ENCODE measurements at places on chromosomes 16 and 17.
A peak's percentile ranks its signal among the peaks of the same experiment; 100 is the strongest.

GRCh38 chr17:15896277-15896676, 48.7 kb upstream of the ADORA2B start:
- DNase-seq: no peak
- no peaks in the 10 kb centered on the region for H3K36me3 ChIP-seq
- no peak overlapping the region for H3K4me3 ChIP-seq
- peaks cover 11% of the 10 kb centered on the region for H3K27me3 ChIP-seq
- peaks cover 8% of the 10 kb centered on the region for H3K4me1 ChIP-seq

DNA sequence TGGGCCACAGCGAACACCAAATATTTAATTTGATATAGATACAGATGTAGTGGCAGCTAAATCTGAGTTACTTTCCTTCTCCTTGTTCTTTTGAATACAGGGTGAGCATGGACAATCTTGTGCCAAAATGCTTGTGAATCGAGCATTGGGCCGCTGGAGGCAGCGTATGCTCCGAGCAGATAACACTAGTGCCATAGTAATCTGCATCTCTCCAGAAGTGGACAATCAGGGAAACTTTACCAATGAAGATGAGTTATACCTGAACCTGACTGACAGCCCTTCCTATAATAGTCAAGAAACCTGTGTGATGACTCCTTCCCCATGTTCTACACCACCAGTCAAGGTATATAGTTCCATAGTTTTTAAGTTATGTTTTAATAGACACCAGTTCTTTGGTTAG, 21.2 kb upstream of the BCAS3 start:
- H3K4me3 ChIP-seq: no peak overlapping the region
- H3K36me3 ChIP-seq: peaks cover 14% of the 10 kb centered on the region
- peaks cover 13% of the 10 kb centered on the region for H3K4me1 ChIP-seq
- H3K27ac ChIP-seq: no peak overlapping the region
- no peak for DNase-seq
- no peaks in the 10 kb centered on the region for H3K27me3 ChIP-seq

DNA sequence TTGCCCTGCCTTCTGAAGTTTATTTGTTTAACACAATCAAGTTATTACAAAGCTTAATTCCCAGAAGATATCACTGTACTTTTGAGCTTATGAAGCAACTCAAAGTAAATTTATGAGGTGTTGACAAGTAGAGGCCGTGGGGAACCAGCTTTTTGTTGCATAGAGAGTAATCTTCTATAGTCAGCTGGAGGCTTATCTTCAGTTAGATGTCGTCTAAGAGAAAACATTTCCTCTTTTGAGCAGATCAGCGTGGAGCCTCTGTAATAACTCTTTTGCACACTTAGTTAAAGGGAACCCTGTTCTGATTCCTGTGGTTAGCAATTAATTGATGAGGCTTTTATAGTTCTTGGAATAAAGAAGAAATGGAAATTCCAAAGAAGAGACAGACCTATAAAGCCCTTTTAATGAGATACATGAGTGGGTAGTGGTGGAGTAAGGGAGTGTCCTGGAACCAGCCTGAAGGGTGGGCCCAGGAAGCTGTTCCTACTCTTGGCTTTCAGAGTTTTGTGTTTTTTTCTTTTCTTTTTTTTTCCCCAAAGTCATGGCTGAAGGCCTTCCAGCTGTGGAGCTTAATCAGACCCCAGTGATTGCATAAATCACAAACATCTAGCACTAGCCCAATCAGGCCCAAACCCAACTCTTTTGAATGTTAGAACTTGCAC, 28.9 kb upstream of the MAP3K14 start:
- DNase-seq: no peak
- H3K27me3 ChIP-seq: peaks cover 3% of the 10 kb centered on the region
- no peaks in the 10 kb centered on the region for H3K36me3 ChIP-seq
- no peaks in the 10 kb centered on the region for H3K4me1 ChIP-seq
- no peak overlapping the region for H3K4me3 ChIP-seq

GRCh38 chr16:57753448-57754353, 18.1 kb downstream of the KATNB1 start:
- H3K27ac ChIP-seq: no peak overlapping the region
- peaks cover 10% of the 10 kb centered on the region for H3K36me3 ChIP-seq
- H3K27me3 ChIP-seq: no peaks in the 10 kb centered on the region
- no peaks in the 10 kb centered on the region for H3K4me1 ChIP-seq
- DNase-seq: no peak
- no peak overlapping the region for H3K4me3 ChIP-seq

DNA sequence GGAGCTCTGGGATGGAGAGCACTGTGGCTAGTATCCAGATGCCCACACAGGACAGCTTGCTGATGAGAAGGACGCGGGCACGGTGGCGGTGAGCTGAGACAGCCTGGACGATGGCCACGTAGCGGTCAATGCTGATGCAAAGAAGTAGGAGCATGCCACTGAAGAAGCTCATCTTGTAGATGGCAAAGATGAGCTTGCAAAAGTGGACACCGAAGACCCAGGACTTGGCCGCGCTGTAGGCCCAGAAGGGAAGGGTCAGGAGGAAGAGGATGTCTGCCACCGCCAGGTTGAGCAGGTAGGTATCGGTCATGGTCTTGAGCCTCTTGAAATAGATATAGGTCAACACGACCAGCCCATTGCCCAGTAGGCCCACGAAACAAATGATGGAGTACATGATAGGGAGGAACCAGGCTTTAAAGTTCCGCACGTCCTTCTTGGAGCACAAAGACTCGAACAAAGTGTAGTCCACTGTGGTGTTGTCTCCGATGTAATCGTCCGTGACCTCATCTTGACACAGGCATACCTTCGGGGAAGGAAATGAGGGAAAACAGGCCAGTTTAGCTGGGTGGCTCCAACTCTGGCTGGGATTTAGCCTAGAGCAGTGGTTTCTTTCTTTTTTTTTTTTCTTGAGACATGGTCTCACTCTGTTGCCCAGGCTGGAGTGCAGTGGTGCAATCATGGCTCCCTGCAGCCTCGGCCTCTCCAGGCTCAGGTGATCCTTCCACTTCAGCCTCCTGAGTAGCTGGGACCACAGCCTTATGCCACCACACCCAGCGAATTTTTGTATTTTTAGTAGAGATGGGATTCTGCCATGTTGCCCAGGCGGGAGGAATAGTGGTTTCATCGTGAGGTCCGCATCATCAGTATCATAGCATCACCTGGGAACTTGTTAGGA, 9.7 kb downstream of the CCR7 start:
- peak overlapping the region; percentile 70 for H3K27ac ChIP-seq
- DNase-seq: peak; percentile 11
- H3K4me1 ChIP-seq: peaks cover 52% of the 10 kb centered on the region

DNA sequence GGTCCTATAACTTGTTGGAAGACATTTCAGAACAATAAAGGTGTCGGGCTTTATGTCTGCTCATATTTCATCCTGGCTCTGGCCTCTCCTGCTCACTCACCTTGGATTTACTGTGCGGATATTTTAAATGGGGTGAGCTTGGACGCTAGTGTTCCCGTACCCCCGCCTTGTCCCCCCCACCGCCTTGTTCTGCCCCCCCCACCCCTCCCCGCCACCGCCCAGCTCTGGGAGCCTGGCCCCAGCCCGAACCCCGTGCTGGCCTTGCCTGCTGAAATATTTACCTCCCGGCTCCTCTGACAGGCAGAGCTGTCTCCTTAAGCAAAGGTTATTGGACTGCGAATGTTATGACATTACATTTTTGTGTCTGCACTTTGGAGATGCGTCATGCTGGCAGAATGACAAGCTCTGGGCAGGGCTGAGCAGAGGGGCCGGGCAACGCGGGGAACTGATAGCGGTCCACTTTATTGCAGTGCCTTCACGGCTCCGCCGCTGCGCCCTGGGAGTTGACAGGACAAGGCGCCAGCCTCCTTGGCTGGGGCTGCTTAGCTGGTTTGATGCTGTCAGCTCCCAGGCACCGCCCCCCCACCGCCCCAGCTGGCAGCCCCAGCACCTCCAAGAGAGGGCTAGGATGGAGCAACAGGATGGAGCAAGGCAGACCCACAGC, 222.5 kb upstream of the GSE1 start:
- no peak overlapping the region for H3K4me3 ChIP-seq
- peaks cover 3% of the 10 kb centered on the region for H3K36me3 ChIP-seq
- H3K4me1 ChIP-seq: peaks cover 3% of the 10 kb centered on the region
- DNase-seq: no peak
- H3K27me3 ChIP-seq: peaks cover 20% of the 10 kb centered on the region

DNA sequence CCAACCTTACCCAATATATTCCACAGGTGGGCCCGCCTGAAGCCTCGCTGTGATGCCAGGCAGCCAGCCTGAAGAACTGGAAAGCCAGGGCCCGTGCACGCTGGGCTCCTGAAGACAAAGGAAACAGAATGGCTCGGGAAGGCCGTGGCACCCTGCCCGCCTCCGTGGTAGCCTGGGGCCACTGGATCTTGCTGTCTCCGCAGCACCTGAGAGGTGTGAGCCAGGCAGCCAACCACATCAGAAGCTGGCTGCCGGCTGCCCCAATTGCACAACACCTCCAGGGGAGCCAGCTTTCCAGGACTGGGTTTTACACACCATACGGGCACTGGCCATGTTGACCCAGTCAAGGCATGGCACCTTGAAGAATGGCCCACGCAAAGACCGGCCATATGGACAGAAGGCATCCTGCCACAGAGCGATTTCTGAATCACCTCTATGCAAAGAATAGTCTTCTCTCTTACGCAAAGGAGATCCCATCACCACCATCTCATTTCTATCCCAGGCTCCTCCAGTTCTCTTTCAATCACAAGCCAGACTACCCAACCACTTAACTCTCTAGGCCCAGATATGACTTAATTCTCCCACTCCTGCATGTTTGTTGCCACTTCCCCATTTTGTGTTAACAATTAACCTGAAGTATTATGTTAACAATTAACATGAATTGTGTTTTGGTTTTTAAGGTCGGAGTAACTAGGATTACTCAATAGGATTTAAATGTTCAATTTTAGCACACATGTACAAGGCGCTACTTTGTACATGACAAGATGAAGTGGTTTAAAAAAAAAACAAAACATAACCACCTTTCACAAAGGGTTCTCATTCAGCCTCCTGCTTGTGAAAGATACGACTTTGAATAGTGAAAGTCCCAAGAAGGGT, 32.1 kb downstream of the ZFHX3 start:
- no peaks in the 10 kb centered on the region for H3K27me3 ChIP-seq
- no peak for DNase-seq
- peaks cover 5% of the 10 kb centered on the region for H3K4me1 ChIP-seq
- H3K27ac ChIP-seq: no peak overlapping the region

- peak overlapping the region; percentile 97 for H3K27ac ChIP-seq
- DNase-seq: peak; percentile 58
- peaks cover 5% of the 10 kb centered on the region for H3K36me3 ChIP-seq
- H3K4me3 ChIP-seq: peak overlapping the region; percentile 98
- H3K27me3 ChIP-seq: no peaks in the 10 kb centered on the region
- H3K4me1 ChIP-seq: peaks cover 29% of the 10 kb centered on the region
Observed at GRCh38 chr16:89764711-89765201, 43.4 kb downstream of the ZNF276 start.

DNA sequence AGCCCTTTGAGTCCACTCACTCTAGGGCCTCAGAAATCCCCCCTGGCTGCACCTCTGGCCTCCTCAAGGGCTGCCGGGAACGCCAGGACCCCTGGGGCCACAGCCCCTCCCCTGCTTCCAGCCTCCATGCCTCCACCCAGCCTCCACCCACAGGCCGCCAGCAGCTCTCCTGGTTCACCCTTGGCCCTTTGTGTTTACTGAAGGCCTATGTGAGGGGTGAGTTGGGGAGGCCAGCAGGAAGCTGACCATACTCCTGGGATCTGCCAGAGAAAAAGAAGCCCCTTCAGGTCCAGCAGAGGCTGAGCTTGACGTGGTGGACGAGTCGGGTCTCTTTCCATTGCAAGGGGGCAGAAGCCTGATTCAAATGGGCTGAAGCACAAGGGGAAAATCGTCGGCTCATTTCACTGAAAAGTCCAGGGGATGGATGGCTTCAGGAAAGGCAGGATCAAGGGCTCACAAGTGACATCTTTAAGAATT, 18.3 kb upstream of the ATP2A3 start:
- no peak for DNase-seq
- H3K27ac ChIP-seq: no peak overlapping the region
- peaks cover 11% of the 10 kb centered on the region for H3K4me1 ChIP-seq
- H3K36me3 ChIP-seq: no peaks in the 10 kb centered on the region

GRCh38 chr16:8677481-8677880, 3.1 kb downstream of the ABAT start:
- H3K27ac ChIP-seq: no peak overlapping the region
- peaks cover 26% of the 10 kb centered on the region for H3K4me1 ChIP-seq
- peaks cover 12% of the 10 kb centered on the region for H3K36me3 ChIP-seq
- no peak overlapping the region for H3K4me3 ChIP-seq
- H3K27me3 ChIP-seq: peaks cover 5% of the 10 kb centered on the region
- DNase-seq: no peak

DNA sequence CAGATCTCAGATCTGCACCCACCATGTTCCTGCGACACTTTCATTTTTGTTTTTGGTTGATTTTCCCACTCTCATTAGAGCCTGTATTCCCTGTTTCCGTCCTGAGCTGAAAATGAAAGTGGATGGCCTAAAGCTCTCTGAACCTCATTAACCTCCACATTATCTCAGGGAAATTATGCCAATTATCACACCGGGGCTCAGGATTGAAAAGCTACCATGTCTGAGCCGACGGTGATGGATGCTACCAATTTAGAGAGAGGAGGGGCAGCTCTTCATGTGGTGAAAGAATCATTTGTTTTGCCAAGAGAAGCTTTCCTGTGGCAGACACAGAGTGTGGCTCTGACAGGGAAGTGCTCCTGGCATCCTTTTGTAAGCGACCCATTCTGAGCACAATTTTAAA, 410.4 kb upstream of the CDH11 start:
- no peaks in the 10 kb centered on the region for H3K36me3 ChIP-seq
- no peak for DNase-seq
- no peak overlapping the region for H3K27ac ChIP-seq
- no peaks in the 10 kb centered on the region for H3K4me1 ChIP-seq

DNA sequence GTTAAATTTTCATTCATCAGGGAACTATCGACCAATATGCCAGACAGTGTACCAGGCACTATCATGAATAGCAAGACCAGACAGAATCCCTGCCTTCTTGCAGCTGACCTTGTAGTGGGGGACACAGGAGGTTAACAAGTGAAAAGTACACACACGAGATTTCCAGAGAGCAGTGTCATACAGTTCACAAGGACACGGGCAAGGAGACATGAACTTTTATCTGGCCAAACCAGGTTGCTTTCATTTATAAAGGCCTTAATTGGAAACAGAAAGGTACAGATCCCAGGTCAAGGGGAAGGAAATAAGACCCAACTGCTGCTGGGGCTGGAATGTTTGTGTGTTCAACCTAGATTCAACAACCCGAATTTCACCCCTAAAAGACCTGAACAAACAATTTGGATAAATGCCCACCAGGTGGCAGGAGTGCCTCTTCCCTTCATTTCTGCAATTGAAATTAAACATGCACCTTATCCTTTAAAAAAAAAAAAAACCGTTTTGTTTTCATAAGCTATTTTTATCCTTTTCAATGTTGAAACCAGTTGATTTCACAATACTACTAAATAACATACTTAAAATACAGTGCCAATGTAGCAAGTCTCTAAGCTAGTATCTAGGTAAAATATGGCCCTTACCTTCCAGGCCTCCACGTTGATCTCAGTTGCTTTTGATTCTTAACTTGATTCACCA, 65.9 kb downstream of the EMP2 start:
- peak; percentile 54 for DNase-seq
- H3K36me3 ChIP-seq: no peaks in the 10 kb centered on the region
- peaks cover 2% of the 10 kb centered on the region for H3K27me3 ChIP-seq
- no peak overlapping the region for H3K4me3 ChIP-seq
